Stimulated activated CD8-positive, alpha-beta memory T cell treated with anti-CD3 and anti-CD28 coated beads, Interleukin-4, amount 100 ng/mL, for 48 hours (primary cell): ENCODE measurements at places on chromosomes 3 and 15.

GRCh38 chr3:100046986-100047385 lies 67.3 kb downstream of the FILIP1L start:
- no peak for DNase-seq

DNA sequence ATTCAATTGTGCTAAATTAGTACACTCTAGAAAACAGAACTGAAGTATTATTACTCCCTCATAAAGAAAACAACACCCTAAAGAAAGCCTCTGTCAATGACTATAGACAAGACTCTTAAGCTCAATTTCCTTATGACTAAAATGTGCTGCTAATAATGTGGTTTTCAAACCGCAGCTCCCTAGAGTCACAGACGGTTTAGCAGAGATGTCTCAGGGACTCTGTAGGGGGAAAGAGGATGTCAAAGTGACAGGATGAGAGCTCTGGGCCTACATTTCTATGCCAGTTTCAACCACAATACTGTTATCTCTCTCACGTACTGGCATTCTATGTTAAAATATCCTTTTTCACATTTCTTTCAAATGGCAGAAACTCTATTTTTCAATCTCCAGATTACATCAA lies 37.6 kb upstream of the WDR49 start:
- DNase-seq: no peak

DNA sequence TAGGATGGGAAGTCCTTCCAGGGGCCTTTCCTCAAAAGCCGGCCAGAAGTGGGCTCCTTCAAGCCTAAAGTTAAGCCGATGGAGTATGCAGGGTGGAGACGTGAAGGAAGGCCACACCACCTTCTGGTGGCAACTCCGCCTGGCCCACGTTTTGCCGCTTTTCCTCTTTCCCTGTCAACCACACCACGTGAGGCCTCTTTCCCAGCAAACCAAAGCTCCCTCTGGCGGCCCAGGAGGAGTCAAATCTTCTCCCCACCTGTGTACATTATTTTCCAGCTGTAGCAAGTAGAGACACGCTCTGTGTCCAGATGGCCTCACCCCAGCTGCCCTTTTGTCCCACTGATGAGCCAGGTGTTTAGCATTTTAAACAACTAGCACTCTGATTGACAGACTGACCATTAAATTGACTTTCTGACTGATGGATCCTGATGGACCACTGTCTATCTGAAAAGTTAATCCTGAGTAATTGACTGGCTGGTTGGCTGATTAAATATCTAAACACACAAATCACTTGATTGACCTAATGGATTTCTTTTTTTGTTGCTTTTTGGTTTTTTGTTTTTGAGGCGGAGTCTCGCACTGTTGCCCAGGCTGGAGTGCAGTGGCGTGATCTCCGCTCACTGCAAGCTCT lies 59.6 kb upstream of the ZBTB38 start:
- DNase-seq: no peak

GRCh38 chr15:83919319-83919830 lies 265.5 kb downstream of the ADAMTSL3 start:
- peak; percentile 52 for DNase-seq

DNA sequence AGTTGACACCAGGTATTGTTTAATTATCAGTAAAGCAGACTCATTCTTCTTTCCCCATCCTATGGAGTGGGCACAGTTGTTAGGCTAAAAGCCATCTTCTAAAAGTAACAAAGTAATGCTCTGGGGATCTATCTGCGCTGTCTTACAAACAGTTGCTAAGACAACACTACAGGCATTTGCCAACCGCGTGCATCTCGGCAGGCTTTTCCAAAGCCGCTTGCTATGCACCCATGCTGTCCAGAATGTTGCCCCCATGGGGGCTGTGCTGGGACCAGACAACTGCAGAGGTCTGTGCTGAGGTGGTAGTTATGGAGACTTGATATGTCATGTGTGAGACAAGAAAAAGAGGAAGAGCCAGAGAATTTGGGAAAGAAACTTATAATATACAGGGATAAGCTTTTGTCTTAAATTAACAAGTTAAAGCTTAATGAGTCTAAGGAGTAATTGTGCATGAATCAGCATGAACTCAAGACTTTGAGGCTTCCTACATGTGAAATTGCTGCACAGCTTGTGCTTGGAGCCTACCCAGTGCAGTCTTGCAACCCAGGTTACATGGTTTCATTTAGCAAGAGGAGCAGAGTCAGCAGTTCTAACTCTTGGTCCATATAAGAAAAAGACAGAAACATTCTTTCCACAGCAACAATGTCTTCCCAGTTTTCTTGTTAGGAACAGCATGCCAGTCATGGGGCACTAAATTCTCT lies 38.9 kb upstream of the DCLK3 start:
- DNase-seq: no peak

GRCh38 chr15:42084465-42085235 lies 9.7 kb downstream of the PLA2G4D start:
- peak; percentile 75 for DNase-seq

GRCh38 chr3:16316847-16317560 lies 52.0 kb downstream of the OXNAD1 start:
- DNase-seq: no peak
